Stimulated activated CD4-positive, alpha-beta T cell treated with anti-CD3 and anti-CD28 coated beads, Interleukin-12 subunit alpha, Interleukin-12 subunit beta, amount 100 ng/mL, for 4 hours (primary cell): ENCODE measurements at places on chromosomes 1 and 21.

DNA sequence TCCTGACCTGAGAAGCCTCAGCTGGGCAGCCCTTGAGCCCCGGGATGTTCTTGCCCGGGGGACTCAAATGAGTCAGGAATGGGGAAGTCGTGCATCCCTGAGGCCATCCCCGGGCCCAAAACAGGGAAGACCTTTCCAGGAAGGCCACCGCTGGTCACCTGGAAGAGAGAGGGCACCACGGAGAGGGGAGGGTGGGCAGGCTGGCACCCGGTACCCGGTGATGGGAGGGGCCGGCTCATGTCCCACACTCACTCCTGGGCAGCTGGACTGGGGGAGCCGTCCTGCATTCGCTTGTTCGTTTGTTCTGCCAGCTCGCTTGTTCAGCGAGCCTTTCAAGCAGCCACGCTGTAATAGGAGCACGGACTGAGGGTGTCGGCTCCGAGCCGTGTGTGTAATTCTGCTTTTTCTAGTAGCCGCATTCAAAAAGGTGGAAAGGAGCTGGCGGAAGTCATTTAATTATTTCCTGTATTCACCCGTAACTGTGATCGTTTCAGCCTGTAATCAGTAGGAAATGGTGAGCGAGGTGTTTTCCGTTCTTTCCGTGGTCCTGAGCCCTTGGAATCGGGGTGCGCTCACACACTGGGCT, 48.4 kb upstream of the CCDC27 start:
- no peak for DNase-seq

DNA sequence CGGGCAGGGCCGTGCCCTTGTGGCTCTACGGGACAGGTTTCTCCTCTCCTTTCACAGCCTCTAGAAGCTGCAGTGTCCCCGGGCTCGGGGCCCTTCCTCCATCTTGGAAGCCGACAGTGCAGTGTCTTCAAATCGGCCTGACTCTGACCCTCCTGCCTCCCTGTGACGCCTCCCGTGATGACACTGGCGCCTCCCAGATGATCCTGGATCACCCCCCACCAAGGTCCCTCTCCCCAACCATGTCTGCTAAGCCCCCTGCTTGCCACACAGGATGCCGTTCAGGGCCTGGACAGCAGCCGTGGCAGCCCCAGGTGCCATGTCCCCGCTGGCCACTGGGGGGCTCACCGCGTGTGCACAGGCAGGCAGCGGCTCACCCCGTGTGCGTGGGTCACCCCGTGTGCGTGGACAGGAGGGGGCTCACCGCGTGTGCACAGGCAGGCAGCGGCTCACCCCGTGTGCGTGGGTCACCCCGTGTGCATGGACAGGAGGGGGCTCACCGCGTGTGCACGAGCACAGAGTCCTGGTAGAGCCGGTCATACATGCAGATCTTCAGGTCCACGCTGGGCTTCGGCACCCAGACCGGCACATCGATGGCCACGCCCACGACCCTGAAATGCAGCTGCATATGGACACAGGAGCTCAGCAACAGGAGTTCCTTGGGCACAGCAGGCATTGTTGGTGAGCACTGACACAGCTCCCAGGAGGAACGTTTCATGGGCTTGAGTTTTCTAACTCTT, 24.9 kb upstream of the TMEM52 start:
- DNase-seq = peak; percentile 63

DNA sequence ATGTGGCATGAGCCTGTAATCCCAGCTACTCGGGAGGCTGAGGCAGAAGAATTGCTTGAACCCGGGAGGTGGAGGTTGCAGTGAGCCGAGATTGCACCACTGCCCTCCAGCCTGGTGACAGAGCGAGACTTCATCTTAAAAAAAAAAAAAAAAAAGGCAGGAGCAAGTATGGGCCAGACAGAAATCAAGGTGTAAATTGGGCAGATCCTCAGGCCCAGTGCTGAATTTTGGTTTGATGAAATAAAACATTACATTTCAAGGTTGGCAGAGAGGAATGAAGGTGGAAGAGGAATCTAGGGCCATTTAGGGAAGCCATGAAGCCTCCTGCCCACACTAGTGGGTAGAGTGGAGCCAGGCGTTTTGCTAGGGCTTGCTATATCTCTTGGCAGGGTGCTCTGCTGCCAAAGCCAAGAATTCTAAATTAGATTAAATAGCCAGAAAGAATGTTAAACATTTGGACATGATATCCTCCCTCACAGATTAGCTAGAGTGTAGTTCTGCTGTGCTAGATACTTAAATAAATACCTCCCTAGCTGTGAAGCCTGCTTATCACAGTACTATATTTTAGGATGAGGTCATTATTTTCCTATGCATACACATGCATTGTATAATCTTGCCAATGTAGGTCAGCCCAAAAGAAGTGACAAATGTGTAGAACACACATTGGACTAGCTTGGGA, 16.6 kb upstream of the LGALS8 start:
- no peak for DNase-seq

DNA sequence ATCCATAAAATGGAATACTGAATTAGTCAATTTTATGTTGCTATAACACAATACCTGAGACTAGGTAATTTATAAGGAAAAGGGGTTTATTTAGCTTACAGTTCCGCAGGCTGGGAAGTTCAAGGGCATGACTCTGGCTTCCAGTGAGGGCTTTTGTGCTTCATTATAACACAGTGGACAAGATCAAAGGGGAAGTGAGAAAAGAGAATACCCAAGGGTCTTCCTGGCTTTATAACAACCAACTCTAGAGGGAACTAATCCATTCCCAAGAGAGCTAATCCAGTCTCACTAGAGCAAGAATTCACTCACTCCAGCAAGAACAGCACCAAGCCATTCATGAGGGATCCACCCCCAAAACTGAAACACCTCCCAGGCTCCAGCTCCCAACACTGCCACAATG, 3.1 kb downstream of the KIFAP3 start:
- no peak for DNase-seq

- no peak for DNase-seq
These were observed 77.4 kb downstream of the RUNX1 start for GRCh38 chr21:34971656-34972055.

- no peak for DNase-seq
These were observed 90.2 kb upstream of the PPM1J start for GRCh38 chr1:112805155-112805853.

GRCh38 chr1:207333009-207333600, 11.6 kb downstream of the CD55 start:
- DNase-seq = no peak

DNA sequence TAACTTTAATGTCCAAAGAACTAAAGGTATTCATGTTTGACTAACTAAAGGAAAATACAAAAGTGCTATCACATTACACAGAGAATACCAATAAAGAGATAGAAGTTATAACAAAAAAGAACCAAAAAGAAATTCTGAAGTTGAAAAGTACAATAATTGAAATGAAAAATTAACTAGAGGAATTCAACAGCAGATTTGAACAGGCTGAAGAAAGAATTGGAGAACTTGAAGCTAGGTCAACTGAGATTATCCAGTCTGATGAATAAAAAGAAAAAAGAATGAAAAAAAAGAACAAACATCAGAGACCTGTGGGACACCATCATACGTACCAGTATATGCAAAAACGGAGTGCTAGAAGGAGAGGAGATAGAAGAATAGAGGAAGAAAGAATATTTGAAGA, 78.5 kb downstream of the NUP210L start:
- DNase-seq = no peak

- no peak for DNase-seq
These were observed 117.6 kb downstream of the KIAA0319L start for GRCh38 chr1:35439626-35440025.

DNA sequence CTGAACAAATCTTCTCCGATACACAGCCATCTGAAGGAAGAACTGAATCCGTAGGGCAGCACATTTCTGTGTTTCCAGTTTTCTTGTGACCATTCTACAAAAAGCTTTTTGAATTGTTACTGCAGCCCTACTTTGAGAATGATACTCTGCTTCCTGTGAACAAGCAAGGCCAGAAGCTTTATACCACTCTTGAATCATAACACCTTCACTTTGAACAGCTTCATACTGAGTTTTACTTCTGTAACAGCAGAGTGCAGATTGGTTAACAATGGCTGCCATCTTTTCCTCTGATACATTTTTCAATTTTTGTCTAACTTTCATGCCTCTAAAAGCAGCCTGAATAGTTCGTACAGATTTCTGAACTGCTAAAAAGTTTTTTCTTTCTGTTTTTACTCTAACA, 33.6 kb upstream of the F13B start:
- DNase-seq = no peak

GRCh38 chr1:168980180-168980579, 126.3 kb upstream of the ATP1B1 start:
- no peak for DNase-seq
